ENCODE measurements at places on chromosomes 2 and 18.

GRCh38 chr2:31286230-31286629, 52.3 kb downstream of the EHD3 start:
- DNase-seq = no peak

- no peak for DNase-seq
Observed at GRCh38 chr18:2923464-2923863, 76.7 kb downstream of the EMILIN2 start.

DNA sequence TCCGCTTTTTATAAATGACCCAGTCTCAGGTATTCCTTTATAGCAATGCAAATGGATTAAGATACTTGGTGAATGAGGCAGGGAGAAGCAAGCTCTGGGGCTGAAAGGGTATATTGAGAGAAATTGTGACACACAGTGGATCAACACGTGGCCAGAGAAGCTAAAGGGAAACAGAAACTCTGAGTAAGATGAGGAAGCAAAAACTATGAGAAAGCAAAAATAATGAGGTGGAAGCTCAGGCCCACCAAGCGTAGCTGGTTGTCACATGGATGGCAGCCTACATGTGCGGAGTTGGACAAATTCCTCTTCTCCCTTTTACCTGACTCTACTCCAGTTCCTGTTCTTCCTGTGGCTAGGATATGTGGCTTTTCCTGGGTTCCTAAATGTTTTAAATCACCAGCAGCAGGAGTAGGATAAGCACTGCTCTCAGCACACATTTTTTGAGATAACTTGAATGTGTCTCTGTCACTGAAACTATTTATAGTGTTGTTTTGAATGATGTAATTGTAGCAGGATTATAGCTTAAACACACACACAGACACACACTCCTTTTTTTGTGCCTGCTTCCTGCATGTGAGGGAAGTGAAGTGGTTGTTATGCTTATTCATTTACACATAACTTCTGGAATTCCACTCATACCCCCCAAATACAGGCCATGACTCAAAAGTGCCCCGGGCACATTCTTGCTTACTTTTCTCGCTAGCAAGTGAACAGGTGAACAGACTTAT, 30.1 kb upstream of the EPC2 start:
- DNase-seq = peak; percentile 71

DNA sequence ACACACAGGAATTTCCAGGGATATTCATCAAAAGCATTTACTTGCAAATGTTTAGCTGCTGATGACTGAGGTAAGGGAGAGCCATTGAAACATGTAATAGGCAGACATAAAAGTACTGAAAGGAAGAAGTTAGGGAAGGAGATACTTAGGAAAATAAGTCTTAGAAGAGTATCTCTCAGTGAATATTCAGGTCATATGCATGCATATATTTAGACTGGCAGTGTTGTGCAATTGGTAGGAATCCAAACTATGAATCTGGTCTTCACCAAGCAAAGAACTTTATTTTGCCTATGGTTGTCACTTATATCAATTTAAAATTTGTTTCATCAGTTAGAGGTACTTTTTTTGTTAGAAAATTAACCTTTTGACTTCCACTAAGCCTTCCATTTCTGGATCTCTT, 1490.7 kb downstream of the SUCLG1 start:
- DNase-seq = no peak

DNA sequence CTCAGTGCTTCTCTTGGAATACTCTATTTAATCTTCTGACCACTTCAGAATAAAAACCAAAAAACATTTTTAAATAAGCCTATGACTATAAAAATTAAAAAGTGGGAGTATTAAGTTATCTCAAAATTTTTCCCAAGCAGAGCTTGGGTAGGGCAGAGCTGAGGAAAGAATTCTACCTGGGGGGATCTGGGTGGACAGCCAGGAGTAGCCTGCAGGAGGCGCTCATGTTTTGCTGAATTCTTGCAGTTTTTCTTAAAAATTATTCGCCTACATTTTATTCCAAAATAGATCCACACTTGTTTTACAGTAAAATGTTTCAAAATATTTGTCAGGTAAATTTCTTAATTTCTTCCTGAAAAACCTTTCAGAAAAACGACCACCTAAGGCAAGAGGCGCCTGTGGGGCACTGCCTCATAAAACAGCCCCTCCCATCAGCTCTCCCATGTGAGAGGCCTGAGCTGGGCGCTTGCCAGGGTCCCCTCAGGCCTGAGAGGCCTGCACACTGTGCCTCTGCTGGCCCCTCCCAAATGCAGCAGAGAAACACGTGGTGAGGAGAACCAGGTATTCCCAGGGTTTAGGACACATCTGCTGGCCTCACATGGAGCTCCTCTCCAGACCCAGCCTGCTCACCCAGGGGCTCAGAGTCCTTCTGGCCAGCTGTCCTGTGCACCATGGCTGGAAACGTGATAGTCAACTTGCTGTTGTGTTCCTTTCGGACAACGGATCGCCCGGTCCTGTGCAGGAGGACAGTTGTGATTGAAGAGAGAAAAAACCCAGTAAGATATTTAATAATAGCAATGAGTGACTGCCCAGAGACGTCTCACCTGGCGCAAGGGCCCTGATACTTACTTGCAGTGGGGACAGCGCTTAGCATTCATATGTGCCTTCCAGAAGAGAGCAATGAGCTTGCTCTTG, 17.5 kb downstream of the POLR1A start:
- DNase-seq = no peak

DNA sequence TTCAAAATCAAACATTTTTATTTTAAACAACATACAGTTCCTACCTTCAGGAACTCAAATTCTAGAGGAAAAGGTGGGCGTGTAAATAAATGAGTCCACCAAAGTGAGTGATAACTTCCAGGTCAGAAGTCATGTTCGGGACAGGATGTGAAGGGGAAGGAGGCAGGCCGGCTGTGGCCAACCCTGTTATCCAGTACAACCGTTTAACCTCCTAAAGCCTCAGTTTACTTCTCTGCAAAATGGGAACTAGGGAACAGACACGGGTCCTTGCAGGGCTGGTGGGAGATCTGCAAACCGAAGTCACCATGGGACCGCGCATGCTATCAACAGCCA, 373 bp downstream of the EIPR1 start:
- peak; percentile 59 for DNase-seq

- no peak for DNase-seq
Observed at GRCh38 chr2:62054029-62054791, 141.7 kb upstream of the B3GNT2 start.

- DNase-seq = no peak
Observed at GRCh38 chr2:192499476-192499875, 304.7 kb upstream of the TMEFF2 start.

DNA sequence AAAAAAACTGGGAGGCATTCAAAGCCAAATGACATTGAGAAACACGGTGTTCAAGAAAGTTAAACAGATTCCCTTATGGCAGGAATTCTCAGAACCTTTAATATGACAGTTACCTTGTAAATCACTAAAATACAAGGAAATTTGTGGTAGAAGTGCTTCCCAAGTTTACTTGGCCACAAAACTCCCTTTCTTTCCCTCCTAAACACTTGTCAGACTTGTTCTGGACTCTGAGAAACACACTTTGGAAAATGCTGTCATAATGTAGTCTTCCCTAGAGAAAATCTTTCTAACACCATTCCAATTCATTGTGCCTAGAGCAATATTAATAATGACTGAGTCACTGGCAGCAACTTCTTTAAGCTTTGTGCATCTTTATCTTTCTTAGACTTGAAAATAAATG, 140.4 kb downstream of the ANKRD44 start:
- no peak for DNase-seq

GRCh38 chr2:240048237-240048636, 5.1 kb downstream of the OR6B3 start:
- DNase-seq = no peak

- no peak for DNase-seq
Observed at GRCh38 chr2:135773319-135773718, 31.7 kb downstream of the UBXN4 start.

- DNase-seq = no peak
Observed at GRCh38 chr2:62296034-62296831, 100.3 kb downstream of the B3GNT2 start.

- no peak for DNase-seq
Observed at GRCh38 chr18:10239991-10240634, 214.3 kb upstream of the APCDD1 start.

DNA sequence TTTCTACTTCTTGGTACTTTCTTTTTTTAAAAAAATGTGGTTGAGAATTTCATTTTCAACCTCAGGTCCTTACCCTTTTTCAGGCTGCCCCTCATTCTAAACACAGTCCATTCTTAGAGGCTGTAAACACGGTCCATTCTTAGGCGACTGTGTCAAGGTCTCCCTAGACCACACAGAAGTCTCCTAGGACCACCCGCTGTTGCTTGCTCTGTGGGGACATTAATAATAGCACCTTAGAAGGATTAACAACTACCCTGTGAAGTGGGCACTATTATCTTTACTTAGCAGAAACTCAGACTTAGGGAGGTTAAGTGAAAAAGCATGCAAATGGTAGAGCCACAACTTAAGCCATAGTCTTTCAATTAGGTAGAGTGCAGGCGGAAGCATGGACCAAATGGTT, 91.7 kb downstream of the RBMS1 start:
- DNase-seq = no peak

Measured in GM10248 (cell line).